Karpas-422 (cell line): ENCODE measurements at places on chromosomes 5 and 9. TPM values are rescaled to one million over a fixed set of nuclear protein-coding genes. Genes with fewer than 3 reads are reported as not detected.

GPR151 gene
- total RNA-seq: not detected in 2 replicates

GRCh38 chr5:2001300-2001699 lies 118.6 kb upstream of the IRX4 start:
- DNase-seq: no peak

DNA sequence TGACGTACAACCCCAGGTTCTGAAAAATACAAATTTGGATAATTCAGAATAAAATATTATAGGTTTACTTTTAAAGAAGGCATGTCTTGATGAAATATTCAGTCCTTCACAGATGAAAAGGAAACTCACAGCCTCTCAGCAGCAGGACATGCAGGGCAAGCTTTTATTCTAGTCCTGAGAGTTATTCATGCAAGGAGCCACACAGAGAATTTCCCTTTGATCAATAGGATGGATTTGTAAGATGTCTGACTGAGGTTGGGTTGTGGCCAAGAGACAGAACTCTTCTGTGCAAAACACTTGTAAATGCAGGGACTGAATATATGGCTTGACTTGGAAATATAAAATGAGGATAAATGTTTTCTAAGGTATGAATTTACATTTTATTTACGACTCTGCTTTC lies 48.8 kb upstream of the TBCA start:
- DNase-seq: no peak

- DNase-seq: no peak
Measured at GRCh38 chr5:7500256-7500655, 104.3 kb downstream of the ADCY2 start.

GRCh38 chr5:7015586-7016256 lies 302.5 kb downstream of the TENT4A start:
- DNase-seq: peak; percentile 51
